Hypothalamus (tissue), 51 donors: ENCODE measurements at places on chromosomes 5 and 9.

GRCh38 chr5:150853561-150853960 is 7.2 kb downstream of the IRGM start:
- no peak for DNase-seq

DNA sequence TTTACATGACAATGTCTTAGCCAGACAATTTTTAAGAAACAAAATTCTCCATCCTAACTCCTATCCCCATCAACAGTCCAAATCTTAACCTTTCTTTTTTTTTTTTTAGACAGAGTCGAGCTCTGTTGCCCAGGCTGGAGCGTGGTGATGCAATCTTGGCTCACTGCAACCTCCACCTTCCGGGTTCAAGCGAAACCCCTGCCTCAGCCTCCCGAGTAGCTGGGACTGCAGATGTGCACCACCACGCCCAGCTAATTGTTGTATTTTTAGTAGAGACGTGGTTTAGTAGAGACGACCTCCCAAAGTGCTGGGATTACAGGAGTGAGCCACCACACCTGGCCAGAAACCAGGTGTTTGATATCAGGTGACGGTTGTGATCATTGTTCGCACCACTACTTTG is 10.2 kb downstream of the ABL1 start:
- DNase-seq = no peak

DNA sequence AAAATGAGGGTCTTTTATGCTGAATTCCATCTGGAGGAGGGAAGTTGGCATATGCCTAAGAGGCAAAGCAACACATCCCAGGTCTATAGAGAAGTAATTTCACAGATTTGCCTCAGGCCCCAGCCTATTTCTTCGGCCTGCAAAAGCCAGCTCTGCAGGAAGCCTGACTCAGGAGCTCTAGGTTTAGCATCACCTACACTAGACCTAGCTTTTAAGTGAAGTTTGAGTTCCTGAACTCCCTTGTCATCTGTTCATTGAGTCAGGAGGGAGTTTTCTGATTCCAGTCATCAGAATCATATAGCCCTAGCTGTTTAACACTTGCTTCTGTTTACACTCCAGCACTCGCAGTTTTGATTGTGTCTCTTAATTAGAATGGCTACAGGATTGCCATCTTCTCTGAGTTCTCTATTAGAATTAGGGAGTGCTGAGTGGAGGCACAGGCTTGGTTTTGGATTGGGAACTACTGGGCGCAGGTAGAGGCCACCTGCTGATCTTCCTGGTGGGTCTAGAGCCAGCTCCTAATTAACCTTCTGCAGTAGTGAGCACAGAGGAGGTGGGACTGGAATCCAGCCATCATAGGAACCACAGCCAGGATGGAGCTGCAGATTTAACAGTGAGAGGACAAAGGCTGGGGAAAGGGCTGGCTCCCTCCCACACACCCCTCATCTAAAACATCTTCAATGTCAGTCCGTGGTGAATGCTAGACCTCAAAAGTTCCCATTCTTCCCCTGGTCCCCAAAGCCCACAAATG is 179.5 kb downstream of the TRIO start:
- DNase-seq = no peak

GRCh38 chr5:80125962-80126480 is 90.9 kb downstream of the THBS4 start:
- DNase-seq = no peak

GRCh38 chr9:125878164-125878631 is 131.0 kb downstream of the PBX3 start:
- no peak for DNase-seq

GRCh38 chr9:13718539-13718938 is 439.0 kb upstream of the MPDZ start:
- DNase-seq = no peak

GRCh38 chr9:25377039-25377438 is 301.2 kb downstream of the TUSC1 start:
- no peak for DNase-seq
